A549 (cell line): ENCODE measurements at places on chromosomes 13 and 19. TPM values are rescaled to one million over a fixed set of nuclear protein-coding genes. Genes with fewer than 3 reads are reported as not detected.
A peak's percentile ranks its signal among the peaks of the same experiment; 100 is the strongest.

Gene N4BP2L1
- 0.41 to 0.64 TPM (median 0.55 TPM) in 3 replicates for polyA plus RNA-seq

DNA sequence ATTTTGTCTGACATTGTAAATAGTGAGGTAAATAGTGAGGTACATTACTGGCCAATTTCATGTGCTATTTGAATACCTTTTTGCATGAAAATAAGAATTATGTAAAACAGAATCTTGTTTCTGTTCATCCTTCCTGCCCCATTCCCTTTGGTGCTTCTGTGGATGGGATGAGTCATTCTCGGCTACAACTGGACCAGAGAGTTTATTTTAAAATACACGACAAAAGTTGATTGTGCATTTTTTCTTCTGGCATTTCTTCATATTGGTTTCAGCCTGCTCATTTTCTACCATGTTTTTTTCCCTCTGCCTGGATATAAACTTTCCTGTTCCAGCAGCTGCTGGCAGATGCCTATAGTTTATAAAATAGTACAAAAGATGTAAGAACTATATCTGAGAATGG is 107.5 kb downstream of the CYSLTR2 start:
- no peak for DNase-seq

- DNase-seq: no peak
Observed at GRCh38 chr19:46368116-46368515, 21.2 kb downstream of the PPP5C start.

GRCh38 chr13:42028113-42028799 is 20.2 kb upstream of the DGKH start:
- peak; percentile 53 for DNase-seq

Gene ERICH4
- 0.10 TPM in 1 of 3 replicates, not detected in the others for polyA plus RNA-seq

DNA sequence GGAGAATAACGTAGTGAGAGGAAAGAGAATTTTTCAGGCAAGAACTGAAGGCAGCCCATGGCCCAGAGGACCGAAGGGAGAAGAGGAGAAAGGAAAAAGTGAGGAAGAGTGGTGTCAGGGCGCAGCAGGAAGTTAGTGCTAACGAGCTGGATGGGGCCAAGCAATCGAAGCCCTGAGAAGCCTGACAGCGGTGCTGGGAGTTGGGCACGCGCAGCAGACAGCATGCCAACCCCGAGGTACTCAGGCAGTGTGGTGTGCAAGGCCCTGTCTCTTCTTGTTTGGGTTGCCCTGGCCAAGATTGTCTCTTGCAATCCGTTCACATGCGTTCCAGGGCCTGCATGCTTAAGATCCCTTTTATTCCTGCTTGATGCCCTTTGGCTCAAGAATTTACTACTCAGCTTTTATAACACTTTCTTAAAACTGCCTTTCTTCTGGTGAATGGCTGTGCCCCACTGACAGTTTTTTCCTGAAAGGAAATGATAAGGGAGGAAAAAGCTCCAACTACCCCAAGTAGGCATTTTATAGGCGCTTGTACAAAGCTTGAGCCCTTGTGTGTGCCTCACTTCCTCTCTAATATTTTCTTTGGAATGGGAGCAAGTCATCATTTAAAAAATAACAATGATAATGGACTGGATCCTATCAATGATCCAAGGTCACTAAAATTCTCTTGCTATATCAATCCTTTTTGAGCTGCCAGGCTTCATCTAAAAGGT is 115.4 kb downstream of the FLT1 start:
- no peak for DNase-seq

Gene PLIN4
- polyA plus RNA-seq: 0.20 to 0.24 TPM (median 0.23 TPM) in 3 replicates

Gene SCEL
- polyA plus RNA-seq: 0.06 to 0.17 TPM (median 0.17 TPM) in 3 replicates

DNA sequence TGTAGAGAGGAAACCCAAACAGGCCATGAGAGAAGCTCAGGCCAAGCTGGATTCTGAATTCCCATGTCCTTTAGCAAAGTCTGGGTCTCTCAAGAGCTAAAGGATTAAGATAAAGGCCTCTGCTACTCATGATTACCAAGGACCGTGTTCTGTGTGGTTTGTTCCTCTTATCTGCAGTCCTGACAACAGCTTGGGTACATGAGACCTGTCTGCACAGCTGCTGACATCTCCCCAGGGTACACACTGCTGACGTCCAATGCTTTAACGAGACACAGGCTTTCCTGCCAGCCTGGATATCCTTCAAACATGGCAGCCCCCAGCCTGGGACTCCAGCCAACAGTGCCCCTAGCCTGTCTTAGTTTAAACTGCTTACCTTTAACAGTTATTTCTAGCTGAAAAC is 211.0 kb downstream of the SLC7A1 start:
- DNase-seq: no peak

DNA sequence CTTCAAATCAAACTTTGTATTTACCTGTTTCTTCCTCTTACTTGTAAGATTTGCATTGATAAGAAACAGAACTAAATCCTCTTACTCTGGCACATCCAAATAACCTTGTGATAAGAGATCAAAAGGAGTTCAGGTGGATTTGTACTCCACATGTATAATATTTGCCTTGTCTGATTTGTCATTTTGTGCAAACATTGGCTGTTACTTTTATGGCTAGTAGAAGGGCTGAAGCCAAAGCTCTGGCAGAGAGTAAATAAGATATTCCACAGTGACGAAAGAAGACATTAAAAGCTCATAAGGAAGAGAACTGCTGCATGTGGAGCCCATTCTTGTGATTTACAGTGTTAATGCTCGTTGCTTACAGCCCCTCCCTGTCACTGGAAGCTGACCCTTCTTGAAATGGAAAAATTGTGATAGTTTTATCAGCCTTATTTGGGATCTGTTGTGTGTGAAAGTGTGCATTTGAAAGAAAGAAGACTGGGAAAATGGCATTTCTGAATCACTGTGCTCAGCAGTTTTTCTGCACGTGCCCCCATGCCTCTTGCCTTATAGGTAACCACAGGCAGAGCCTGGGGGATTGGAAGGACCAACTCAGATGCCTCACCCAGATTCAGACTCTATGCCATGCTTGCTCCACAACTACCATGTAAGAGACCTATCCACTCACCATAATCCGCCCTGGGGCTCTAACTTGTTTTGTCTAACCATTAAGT is 68.2 kb downstream of the OXGR1 start:
- no peak for DNase-seq

DNA sequence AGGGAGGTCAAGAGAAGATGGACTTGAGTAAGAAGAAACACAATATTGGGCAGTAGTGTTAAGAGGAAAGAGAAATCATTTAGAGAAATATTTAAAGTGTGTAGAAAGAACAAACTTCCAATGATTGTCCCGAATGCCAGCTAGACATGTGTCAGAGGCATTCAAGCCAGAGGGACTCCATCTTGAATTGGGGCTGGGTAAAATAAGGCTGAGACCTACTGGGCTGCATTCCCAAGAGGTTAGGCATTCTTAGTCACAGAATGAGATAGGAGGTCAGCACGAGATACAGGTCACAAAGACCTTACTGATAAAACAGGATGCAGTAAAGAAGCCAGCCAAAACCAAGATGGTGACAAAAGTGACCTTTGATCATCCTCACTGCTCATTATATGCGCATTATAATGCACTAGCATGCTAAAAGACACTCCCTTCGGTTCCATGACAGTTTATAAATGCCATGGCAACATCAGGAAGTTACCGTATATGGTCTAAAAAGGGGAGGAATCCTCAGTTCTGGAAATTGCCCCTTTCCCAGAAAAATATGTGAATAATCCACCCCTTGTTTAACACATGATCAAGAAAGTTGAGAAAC is 127.0 kb upstream of the IPO5 start:
- DNase-seq: no peak

DNA sequence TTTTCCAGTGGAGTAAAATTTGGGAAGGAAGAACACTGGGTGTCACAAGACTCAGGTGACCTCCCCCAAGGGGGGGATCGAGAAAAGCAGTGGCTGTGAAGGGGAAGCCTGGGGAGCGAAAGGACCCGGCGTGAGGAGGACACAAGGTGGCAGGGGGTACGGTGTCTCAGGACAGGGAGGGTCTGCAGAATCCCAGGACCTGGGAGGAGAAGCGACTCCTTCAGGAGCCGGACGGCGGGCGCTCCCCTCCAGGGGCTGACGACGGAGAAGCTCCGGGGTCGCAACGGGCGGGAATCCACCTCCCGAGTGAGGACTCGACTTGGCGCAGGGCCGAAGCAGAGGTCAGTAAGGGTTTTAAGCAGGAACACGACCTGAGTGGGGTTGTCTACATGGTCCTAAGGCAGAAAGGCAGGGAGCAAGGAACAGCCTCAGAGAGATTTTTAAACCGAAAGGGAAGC is 529 bp downstream of the ZNF836 start:
- no peak for DNase-seq

GRCh38 chr19:14004619-14005348 is 1.3 kb downstream of the RFX1 start:
- no peak for DNase-seq

Gene NBEA
- polyA plus RNA-seq: 3.5 to 4.2 TPM (median 4.1 TPM) in 3 replicates

DNA sequence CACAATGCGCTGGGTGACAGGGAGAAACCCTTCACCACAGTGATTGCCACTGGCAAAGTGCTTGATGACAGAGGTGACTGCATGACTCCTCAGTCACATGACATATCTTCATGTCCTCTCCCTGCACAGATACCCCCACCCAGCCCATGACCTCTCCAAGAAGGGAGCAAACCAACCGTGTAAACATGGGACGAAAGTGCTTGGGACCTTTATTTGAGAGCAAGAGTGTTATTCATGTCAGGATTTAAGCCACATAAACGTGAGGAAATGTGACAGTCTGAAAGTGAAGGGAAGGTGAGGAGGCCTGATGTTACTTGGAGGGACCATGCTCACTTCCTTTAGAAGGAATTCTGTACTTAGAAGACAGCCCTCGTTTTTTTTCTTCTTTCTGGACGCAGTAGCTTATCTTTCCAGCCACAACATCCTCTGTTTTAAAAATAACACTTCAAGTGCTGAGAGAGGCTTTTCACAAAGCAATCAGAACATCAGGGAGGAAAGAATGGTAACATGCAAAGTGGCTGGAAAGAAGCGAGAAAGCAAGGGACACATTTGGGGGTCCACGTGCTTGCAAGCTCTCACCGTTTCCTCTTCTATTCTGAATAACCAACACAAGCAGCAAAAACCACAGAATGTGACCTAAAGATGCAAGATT is 35.6 kb downstream of the EPS15L1 start:
- no peak for DNase-seq

GRCh38 chr13:36475468-36475867 is 43.2 kb downstream of the CCNA1 start:
- no peak for DNase-seq

Gene DLEU7
- polyA plus RNA-seq: not detected in 3 replicates

DNA sequence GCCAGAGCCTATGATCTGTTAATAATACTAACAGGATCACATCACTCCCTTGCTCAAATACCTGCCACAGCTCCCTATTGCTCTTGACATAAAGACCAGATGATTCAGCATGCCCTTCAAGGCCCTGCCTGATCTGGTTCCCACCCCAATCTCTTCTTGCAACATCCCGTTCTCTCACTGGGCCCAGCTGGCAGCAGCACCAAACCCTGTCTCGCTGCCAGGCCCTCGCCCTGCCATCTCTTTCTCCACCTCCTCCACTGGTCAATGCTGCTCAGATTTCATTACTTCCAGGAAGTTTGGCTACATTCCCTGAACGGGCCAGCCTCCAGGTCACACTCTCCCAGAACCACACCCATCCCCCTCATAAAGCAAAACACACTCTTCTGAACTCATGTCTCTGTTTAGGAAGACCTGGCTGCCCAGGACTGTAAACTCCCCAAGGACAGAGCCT is 8.6 kb upstream of the BCAT2 start:
- peak; percentile 89 for DNase-seq

Gene WDR88
- polyA plus RNA-seq: not detected in 3 replicates

- no peak for DNase-seq
Observed at GRCh38 chr13:41500511-41500910, 43.2 kb downstream of the RGCC start.

Gene POU2F2
- polyA plus RNA-seq: 0.24 to 0.49 TPM (median 0.28 TPM) in 3 replicates

GRCh38 chr19:22427547-22427946 is 5.4 kb upstream of the ZNF98 start:
- DNase-seq: no peak

DNA sequence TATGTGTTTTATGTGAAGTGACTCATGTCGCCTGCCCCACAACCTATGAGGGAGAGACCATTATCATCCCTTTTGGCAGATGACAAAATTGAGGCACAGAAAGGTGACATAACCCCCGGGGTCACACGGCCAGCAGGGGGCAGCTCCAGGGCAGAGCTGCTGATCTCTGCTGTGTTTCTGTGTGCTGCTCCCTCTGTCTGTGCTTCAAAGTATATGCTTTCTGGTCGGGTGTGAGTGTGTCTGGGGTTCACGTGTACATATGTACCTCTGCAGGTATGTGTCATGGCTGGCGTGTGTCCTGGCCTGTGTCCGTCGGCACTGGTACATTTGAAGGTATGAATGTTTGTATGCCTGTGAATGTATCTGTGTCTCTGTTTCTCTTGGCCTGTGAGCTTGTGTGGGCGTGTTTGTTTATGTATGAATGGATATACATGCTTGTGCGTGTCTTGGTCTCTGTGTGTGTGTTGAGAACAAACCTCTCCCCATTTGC is 7.1 kb downstream of the LIPE start:
- peak; percentile 89 for DNase-seq

DNA sequence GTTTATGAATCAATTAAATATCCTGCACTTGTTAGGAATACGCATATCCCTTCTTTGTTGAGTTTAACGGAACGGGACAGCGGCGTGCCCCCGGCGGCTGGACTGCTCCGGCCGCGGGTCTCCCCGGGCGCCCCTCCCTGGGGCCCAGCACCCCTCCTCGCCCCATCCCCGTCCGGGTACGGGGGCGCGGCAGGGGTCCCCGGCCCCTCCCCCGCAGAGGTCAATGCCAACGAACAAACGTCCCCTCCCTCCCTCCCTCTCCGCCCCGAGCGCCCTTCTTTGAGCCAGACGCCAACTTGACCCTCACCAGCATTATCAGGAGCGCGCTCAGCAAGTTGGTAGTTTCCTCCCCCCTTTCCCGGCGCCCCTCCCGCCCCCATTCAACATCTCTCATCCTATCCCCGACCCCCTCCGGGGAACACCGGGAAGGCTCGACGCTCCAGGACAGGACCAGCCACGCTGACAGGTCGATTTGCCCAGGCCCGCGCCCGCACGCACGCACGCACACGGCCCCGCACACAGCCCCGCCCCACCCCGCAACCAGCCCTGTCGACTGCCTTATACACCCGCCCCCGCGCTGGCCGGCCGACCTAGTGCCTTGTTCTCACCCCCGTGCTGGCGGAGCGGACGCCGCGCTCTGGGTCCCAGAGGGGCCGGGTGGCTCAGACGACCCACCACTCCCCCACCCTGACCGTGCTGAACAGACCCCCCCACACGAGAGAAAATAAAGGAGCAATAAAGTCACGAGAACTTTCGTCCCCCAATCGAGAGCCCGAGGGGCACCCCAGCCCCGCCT is 5.0 kb downstream of the LYL1 start:
- no peak for DNase-seq

Gene LILRB3
- polyA plus RNA-seq: not detected in 3 replicates

GRCh38 chr19:8639821-8640401 is 9.5 kb downstream of the NFILZ start:
- peak; percentile 92 for DNase-seq

Gene GAS6
- polyA plus RNA-seq: 4.8 to 6.5 TPM (median 5.7 TPM) in 3 replicates

GRCh38 chr19:50492303-50493052 is 15.8 kb upstream of the GARIN5A start:
- DNase-seq: no peak

Gene TMPRSS9
- polyA plus RNA-seq: 0.04 TPM in 1 of 3 replicates, not detected in the others

DNA sequence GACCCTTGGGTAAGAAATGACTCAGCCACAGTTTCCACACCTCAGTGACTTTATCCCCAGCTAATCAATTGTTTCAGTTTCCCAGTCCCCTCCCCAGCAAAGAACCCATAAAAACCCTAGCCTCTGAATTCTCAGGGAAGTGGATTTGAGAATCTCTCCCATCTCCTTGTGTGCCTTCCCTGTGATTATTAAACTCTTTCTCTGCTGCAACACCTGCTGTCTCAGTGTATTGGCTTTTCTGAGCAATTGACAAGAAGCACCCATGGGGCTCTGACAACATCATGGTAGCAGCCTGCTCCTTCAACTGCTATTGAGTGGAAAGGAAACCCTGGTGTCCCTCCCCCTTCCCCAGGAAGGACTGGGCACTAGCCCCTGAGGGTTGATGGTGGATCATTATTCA is 73.7 kb downstream of the UQCRFS1 start:
- no peak for DNase-seq
